NCI-H187 (cell line): ENCODE measurements at places on chromosomes 11 and 22.

GRCh38 chr11:72002841-72003775 lies 4.4 kb downstream of the IL18BP start:
- DNase-seq = no peak

DNA sequence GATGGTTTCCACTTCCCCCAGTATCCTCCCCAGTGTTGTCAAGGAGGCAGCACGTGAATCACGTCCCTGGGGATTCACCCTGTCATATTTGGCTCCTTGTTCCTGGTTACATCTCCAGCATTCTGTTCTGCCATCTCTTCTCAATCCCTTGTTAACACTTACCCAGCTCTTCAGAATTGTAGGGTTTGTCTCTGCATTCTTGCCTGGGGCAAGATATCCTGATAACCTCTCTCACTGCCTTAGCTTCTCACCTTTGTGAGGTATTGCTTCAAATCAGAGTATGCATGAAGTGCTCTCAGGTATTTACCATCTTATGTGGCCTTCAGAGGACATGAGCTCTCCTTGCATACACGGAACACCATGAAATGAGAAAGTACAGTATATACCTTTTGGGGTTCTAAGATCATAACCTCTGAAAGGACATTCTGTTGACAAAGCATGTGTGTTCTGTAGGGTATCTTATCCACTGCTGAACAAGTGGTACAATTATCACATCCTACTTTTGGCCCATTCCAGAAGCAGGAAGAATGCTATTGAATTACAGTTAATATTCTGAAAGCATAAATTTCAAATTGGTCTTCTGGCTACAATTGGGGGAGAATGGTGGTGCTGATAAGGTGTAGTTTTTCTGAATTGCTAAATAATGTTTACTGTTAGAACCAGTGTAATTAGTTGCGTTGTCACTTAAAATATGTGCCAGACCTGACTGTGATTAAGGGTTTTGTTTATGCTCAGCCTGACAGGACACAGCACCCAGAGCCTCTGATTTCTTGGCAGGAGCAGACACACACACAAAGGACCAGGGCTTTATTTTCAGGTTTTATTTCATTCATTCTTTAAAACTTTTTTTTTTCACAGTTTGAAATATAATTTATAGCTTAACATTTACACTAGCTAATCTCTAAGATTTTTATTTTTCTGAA lies 32.7 kb downstream of the VSTM5 start:
- DNase-seq = no peak

- no peak for DNase-seq
Measured at GRCh38 chr11:37973941-37974340, 1375.9 kb upstream of the RAG2 start.

DNA sequence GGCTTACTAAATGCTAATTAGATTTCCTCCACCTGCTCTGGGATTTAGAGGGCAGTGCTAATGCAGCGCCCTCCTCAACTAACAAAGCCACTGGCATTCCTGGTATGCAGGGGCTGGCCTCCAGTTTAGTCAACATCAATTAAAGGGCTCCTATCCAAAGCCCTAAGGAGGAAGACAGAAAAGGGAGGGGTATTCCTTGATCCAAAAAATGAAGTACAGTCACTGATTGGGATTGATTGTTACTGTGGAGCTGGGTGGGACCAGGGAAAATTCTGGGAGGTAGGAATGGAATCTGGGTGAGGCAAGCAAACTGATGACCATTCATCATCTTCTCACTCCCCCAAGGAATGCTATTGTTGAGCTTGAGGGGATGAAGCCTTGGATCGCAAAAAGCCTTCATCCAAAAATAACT lies 52.2 kb downstream of the GAB2 start:
- no peak for DNase-seq

DNA sequence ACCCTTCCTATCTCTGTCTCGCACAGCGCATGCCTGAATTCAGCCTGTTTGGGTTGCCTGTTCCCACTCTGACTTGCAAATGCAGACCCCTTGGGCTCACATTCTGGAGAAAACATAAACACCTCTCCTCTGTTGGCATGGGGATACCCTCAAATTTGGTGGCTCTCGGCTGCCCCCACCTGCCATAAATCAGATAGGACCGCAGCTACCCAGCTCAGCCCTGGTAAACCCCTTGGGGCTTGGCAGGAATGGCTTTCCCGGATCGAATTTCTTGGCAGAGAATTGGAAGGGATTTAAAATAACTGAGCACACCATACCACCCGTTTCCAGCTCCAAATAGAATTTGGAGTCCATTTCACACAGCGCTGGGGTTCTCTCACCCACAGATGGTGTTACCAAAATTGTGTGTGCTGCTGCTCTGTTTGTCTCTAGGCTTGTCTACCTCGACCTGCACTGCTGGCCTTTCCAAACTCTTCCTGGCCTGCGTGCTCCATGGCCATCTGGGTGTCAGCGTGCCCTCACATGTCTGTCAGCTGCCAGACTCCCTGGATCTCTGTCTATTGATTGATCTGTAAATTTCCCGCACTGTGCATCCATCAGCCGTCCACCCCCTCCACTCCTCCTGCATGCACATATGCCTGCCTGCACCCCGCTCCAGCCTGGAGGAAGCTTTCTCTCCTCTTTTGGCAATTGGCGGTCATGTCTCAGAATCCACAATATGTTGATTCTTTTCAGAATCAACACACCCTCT lies 134.0 kb downstream of the NTM start:
- no peak for DNase-seq
